NCI-H187 (cell line): ENCODE measurements at places on chromosomes 4 and X.

DNA sequence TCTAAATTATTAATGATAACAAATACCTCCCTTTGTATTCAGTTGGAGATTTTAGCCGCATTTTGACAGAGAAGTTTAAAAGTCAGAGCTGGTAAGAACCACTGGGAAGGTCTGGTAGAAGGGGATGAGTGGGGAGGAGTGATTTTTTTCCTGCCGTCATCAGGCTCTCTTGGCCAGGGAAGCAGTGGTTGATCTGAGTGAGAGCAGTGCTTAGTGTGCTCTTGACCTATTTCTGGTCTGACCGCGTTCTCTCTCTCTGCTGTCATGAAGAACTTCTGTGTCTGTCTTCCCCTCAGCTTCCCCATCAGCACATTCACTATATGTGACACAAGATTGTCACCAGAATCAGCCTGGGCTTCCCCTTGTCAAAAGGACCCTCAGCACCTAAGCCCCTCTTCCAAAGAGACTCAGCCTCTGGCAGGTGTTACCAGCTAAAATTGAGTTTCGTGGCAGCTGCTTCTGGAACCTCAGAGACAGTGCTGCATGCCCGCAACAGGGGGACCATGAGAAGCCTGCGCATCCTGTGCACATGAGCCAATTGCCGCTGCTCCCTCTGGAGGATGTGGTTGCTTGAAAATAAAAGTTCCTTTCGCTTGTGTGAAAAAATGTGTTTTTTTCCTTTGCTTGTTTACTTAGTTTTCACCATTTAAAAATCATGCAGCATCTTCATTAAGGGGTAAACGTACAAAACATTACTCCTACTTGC, 268.9 kb downstream of the C4orf33 start:
- no peak for DNase-seq

- no peak for DNase-seq
Observed at GRCh38 chr4:183304067-183304466, 16.0 kb downstream of the CLDN22 start.

- no peak for DNase-seq
Observed at GRCh38 chr4:86892636-86892960, 376 bp upstream of the C4orf36 start.

- DNase-seq: no peak
Observed at GRCh38 chr4:110268790-110269189, 70.4 kb upstream of the ELOVL6 start.

- DNase-seq: no peak
Observed at GRCh38 chr4:110508827-110509710, 33.1 kb downstream of the ENPEP start.

GRCh38 chr4:176406736-176407135, 87.0 kb downstream of the SPCS3 start:
- DNase-seq: no peak

- DNase-seq: no peak
Observed at GRCh38 chrX:122788216-122788615, 395.9 kb upstream of the GRIA3 start.

- DNase-seq: no peak
Observed at GRCh38 chr4:168868802-168869201, 141.3 kb downstream of the CBR4 start.

GRCh38 chr4:105990933-105991332, 95.7 kb downstream of the NPNT start:
- no peak for DNase-seq

GRCh38 chrX:54494989-54495813, 833 bp downstream of the FGD1 start:
- no peak for DNase-seq

DNA sequence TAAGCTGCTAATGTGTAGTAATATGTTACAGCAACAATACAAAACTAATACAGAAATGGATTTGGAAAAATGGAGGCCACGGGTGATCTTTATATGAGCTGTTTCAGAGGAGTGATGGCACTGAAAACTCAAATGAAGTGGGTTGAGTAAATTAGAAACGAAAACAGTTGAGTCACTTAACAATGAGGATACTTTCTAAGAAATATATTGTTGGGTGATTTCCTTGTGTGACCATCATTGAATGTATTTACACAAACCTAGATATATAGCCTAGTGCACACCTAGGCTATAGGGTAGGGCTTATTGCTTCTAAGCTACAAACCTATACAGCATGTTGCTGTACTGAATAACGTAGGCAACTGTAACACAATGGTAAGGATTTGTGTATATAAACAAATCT, 30.5 kb upstream of the DHX15 start:
- DNase-seq: no peak

GRCh38 chr4:8850830-8851188, 20.8 kb downstream of the HMX1 start:
- no peak for DNase-seq

DNA sequence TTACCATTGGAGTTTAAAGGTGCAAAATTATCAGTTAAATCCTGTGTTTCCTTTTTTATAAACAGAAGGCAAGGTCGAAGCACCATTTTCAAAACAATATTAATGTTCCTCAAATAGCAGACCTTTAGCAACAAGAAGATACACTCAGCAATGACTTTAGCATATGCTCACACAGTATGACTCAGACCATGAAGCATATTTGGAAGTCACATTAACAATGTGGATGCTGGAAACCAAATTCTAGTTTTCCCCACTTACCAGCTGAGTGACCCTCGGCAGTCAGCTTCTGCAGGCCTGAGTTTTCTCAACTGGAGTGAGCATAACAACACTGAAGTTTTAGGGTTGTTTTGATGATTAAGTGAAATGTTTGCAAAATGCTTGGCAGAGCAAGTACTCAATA, 130.5 kb downstream of the ANK2 start:
- DNase-seq: no peak

- DNase-seq: no peak
Observed at GRCh38 chr4:6892190-6892908, 17.3 kb upstream of the TBC1D14 start.

GRCh38 chr4:124028182-124028581, 631.6 kb downstream of the SPRY1 start:
- no peak for DNase-seq

DNA sequence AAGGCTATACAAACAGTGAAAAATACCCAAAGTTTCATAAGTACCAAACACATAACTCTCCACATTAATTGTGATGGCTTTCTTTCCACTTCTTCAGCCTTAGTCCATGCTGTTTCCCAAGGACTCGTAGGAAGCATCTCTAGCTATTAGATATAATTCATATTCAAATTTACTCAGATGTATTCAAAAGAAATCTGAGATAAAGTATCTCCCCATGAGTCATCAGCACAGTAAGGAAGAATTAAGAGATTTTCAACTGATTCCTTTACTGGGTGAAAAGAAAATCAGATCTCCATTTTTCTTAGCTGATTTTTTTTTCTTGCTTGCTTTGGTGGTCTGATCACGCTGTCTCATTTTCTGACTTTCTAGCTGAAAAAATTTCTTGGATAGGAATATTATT, 71.7 kb downstream of the MID1 start:
- no peak for DNase-seq

- no peak for DNase-seq
Observed at GRCh38 chrX:153983321-153983801, 10.8 kb downstream of the TMEM187 start.

- no peak for DNase-seq
Observed at GRCh38 chrX:56231537-56232090, 542 bp upstream of the KLF8 start.

- DNase-seq: no peak
Observed at GRCh38 chr4:140003876-140004548, 150.0 kb downstream of the MAML3 start.

GRCh38 chr4:43987331-43987944, 461.2 kb downstream of the KCTD8 start:
- DNase-seq: no peak

DNA sequence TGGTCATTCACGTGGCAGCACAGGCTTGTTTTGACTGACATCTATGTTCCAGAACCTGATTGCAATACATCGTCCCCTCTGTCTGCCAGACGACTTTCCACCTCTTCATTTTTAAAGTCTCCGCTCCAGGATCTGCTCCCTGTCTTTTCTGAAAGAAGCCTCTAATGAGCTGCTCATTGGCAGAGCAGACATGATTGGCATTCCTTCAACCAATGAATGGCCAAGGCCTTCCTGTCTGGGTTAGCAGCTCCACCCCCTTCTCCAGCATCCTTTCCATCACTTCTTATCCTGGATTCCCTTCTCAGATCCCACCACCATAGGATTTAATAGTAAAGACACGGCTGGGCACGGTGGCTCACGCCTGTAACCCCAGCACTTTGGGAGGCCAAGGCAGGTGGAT, 202.7 kb upstream of the KLF3 start:
- DNase-seq: no peak

- DNase-seq: no peak
Observed at GRCh38 chr4:86060341-86060740, 299.5 kb downstream of the MAPK10 start.

DNA sequence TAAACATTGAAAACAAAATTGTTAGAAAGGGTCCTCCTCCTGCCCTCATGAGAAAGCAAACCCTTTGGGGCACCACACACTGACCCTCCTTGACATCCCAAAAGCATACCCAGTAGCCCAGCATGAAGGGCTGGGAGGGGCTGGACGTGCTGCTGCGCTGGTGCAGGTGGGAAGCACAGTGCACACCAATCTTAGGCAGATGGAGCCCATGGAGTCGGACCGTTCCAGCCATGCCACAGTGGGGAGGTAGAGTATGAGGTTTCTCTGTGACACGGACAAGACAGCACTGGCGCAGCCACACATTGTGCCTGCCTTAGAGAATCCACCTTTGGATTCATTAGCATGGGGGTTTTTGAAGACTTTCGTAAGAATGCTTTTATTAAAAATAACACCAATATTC, 544.2 kb upstream of the FRG1 start:
- no peak for DNase-seq

- DNase-seq: peak; percentile 22
Observed at GRCh38 chr4:42596918-42597317, 60.0 kb downstream of the ATP8A1 start.

DNA sequence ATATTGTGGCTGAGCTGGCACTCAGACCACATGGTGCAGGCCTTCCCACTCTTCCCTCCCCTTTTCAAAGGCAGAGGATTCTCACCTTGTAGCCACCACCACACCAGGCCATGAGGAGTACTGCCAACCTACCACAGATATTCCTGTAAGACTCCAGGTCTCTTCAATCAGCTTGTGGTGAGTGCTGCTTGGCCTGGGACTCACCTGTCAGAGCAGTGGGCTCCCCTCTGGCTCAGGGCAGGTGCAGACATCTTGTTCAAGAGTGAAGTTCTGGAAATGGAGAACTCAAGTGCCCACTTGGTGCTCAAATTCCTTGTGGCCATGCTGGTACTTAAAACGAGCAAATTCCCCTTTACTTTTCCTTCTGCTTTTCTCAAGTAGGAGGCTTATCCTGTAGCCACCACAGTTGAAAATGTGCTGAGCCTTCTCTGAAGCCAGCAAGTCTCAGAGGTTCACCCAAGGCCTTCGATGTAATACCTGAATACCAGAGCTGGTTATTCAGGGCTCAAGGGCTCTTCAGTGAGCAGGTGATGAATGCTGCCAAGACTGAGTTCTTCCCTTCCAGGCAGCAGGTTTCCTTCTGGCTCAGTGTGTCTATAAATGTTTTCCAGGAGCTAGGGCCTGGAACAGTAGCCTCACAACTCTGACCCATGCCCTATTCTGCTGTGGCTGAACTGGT, 212.9 kb downstream of the TEX13C start:
- DNase-seq: no peak

DNA sequence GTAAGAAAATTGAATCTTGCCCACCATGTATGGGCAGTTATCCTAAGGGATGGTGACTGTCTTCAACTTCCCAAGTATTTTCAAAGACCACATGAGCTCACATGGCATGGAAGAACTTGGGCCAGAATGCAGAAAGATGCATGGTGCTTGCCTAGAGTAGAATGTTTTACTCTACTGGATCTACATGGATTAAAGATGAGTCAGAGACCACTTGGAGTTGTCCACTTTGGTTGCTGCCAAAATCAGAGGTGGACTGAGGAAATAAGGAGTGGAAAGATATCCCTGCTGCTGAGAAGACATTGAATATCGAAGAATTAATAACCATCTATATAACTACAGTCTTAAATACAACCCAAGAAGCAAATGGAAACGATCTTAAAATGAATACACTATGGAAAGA, 498.1 kb downstream of the NLGN4X start:
- DNase-seq: no peak

GRCh38 chr4:38097818-38098217, 137.6 kb downstream of the PTTG2 start:
- DNase-seq: no peak

- DNase-seq: no peak
Observed at GRCh38 chrX:103250977-103251376, 4.0 kb downstream of the TCEAL8 start.

DNA sequence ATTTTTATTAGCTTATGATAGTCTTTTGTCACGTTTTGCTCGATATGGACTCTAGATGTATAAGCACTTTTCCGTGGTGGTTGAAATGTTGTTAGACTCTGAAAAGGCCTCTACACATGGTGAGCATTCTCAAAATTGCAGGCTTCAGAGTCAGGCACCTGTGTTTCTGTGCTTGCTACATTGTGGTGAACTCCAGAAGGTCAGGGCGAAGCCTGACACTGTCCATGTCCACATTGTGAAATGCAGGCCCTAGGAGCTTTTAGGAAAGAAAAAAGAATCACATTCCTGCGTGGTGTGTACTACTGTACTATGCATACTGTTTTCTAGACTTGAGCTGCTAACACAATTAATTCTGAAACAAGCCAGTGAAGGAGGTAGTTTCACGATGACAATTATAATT, 86.3 kb downstream of the HS3ST1 start:
- no peak for DNase-seq

DNA sequence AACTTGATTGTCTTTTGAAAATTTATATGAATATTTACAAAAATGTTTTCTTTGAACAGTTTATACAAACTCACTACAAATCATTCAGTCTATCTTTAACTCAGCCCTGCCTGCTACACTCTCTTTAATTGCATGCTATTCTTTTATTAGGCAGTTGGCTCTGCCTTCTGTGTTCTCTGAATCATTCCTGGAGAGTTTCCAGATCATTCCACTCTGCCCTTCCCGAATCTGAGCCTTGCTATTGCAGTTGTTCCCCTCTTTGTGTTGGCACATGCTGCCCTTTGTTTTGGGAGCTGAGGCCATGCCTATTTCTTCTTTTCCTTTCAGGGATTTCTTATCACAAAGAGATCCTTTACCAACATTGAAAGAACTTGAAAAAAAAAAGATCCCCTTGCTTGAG, 8.7 kb upstream of the TECRL start:
- DNase-seq: no peak

- no peak for DNase-seq
Observed at GRCh38 chr4:102563000-102563399, 61.8 kb downstream of the NFKB1 start.

- DNase-seq: no peak
Observed at GRCh38 chrX:97447306-97447705, 563.6 kb downstream of the RPA4 start.

DNA sequence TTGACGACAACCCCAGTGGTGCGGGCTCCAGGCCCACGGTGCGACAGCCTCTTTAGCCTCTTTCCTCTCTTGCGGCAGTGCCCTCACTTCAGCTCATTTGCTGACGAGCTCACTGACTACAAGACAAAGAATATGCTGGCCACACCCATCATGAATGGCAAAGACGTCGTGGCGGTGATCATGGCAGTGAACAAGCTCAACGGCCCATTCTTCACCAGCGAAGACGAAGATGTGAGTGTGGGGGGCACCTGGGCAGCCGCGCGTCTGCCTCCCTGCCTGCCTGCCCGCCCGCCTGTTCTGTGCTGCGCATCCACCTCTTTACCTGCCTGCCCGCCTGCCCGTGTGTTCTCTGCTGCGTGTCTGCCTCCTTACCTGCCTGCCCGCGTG, 9.2 kb downstream of the PDE6B start:
- no peak for DNase-seq

GRCh38 chr4:138697851-138698250, 317.7 kb upstream of the NOCT start:
- no peak for DNase-seq

- no peak for DNase-seq
Observed at GRCh38 chrX:118349188-118349587, 3.3 kb downstream of the WDR44 start.
